Right hindlimb (tissue), 1 donor: ENCODE measurements at places on chromosomes 7 and 10.
A peak's percentile ranks its signal among the peaks of the same experiment; 100 is the strongest.

GRCh38 chr10:97623277-97623676 lies 10.0 kb downstream of the MORN4 start:
- no peak for DNase-seq

- no peak for DNase-seq
These were observed 71.0 kb upstream of the CC2D2B start for GRCh38 chr10:95836610-95837355.

GRCh38 chr7:32117837-32118236 lies 47.6 kb upstream of the PDE1C start:
- DNase-seq, result no peak

DNA sequence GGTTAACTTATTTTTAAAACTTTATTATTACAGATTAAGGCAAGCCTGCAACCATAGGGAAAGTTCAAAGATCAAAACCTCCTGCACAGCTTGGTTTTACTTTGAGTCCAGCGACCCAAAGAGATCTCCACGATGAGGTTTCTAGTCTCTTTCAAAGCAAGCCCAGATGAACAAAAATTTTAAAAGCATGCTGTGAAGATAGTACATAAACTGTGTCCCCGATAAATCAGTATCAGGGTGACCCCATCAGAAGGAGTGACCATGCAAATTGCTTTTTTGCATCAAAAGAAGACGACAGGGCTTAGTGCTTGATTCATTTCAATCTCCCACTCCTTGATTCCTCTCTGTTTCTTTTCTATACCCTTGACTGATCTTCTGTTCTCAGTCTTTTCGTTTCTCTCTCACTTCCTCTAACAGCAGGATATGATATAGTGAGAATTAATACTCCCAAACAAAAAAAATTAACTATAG lies 16.0 kb upstream of the DNTT start:
- DNase-seq, result no peak

DNA sequence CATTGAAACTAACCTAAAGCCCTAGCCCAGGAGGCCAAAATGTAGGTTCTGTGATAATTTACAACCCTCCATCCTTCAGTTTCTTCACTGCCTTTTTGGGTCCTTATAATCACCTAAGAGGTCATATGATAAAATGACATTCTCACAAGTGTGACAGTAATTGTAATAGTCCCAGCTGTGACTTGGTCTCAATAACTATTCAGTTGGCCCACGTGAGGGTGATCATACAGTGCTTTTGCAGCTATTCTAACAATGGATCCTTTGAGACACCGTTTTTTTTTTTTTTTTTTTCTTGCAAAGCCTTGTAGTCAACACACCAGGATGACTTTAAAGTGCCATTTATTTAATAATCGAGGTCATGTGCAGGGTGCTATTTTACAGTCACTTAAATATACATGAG lies 760.0 kb downstream of the PHTF2 start:
- no peak for DNase-seq

GRCh38 chr7:4675771-4676367 lies 6.2 kb upstream of the FOXK1 start:
- no peak for DNase-seq

- no peak for DNase-seq
These were observed 30.0 kb upstream of the TNRC18 start for GRCh38 chr7:5453566-5454075.

DNA sequence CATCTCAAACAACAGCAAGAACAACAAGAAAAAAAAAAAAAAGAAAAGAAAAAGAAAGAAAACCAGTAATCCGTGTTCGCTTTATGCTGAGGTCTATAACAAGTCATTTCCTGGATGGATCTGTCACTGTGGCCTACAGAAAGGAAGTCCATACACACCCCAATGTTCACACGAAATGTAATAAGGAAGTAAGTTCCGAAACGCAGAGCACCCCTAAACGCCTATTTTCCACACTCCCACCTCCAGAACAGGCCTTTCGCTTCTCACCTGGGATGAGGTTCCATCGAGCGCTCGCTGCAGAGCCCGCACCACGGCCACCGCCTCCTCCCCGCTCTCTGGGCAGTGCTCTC lies 735 bp downstream of the ZNF394 start:
- DNase-seq, result no peak

DNA sequence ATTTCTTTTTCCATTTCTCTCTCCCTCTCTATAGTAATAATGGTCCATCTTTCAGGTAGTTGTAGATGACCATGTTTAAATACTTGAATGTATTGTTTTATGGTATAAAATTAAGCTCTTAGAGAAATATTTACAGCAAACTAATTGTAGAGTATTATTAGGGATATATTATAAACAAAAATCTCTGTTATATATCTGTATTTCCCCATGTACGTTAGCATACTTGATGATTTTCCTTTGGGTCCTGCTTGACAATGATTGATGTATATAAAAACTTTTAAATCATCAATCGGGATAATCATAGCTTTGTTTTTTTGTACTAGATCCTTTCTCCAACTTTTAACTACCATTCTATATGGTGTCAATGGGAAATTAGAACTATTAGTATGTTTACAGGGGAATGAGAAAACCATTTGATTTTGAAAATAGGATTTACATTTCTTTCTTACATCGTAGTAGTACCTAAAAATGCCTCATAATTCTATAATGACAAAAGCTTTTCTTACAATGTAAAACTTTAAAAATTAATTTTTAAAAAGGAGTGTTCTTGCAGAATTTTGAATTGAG lies 117.5 kb upstream of the CDK13 start:
- DNase-seq, result no peak

DNA sequence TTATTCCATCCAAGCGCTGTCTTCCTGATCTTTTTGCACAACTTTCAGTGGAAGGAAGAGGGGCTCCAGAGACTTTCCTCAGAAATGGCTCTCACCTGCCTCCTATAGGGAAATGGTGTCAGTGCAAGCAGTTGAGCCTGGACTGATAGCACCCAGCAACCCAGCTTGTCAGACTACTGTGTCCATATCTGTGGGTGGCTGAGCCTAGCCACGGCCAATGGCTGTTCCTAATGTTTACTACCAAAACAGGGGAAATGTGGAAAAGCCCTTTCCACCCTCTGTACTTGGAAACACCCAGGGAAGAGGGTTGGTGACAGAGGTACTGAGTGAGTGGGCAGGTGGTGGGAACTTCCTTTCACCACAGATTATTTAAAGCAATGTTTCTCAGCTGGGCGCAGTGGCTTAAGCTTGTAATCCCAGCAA lies 4.3 kb upstream of the YKT6 start:
- peak; percentile 62 for DNase-seq

DNA sequence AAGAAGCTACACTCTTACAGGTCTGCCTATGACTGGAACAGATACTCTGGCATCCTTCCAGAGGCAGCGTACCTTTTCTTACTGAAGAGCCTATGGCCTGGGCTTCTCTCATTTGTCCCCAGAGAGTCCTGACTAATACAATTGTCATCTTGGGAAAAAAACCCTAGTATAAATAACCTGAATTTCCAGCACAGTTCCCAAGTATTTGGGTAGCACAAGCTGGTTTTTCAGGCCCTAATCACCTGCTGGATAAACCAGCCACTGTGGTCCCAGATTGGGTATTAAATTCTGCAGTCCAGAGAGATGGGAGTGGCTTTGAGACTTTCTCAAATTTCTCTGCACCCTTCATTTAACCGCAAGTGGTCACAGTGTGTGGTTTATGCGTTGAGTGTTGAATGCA lies 186.8 kb upstream of the NEBL start:
- DNase-seq, result no peak

DNA sequence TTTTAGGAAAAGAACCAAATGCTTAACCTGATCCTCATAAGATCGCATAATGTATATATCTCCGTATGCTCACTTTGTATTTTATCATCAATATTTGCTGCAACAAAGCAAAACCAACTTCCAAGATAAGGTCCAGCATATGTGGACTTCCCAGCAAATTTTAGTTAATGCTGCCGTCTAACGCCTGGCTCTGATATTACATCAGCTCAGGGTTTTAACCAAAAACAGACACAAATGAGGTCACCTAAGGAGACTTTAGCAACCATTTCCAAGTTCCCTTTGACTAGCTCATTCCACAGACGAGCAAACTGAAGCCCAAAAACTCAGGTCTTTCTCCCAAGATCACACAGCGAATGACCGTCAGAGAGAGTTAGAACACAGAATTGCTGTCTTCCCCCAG lies 59.4 kb upstream of the UCN3 start:
- no peak for DNase-seq

DNA sequence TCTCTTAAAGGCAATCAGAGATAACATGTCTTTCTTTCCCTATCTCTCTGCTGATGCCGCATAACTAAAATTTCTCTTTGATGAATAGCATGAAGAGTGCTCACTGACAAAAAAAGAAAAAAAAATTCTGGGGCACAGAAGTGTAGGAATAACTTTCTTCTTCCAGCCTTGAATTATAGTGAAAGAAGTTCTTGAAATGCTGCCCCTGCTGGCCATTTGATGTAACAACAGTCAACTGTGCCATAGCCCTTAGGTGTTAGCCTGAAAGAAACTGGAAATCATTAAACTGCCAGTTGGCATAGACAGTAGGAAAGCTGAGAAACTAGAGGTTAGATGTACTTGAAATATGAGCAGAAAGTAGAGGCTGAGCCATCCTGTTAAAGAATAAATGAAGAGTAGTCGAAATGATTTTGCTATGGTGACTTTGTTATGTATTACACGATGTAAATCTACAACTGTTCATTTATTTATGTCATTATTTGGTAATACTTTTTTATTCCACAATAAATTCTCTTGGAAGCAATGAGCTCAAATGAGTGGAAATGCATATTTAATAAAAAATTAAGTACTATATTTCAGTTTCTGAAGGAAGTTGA lies 48.3 kb upstream of the FAM171A1 start:
- DNase-seq, result no peak

- no peak for DNase-seq
These were observed 64.2 kb downstream of the TAX1BP1 start for GRCh38 chr7:27804139-27804538.

GRCh38 chr10:45581216-45581549 lies 91.4 kb downstream of the ZFAND4 start:
- DNase-seq, result no peak

DNA sequence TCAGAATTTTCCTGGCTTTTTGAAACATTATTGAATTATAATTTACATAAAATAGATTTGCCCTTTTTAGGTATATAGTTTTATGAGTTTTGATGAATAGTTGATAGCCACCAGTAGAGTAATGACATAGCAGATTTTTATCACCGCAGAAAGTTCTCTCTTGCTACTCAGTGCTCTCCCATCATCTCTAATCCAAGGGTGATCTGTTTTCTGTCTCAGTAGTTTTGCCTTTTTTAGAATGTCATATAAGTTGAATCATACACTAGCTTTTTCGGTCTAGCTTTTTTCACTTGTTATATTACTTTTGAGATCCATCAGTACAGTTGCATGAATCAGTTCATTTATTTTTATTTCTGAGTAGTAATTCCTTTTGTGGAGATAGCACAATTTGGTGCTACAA lies 17.9 kb downstream of the RSBN1L start:
- DNase-seq, result no peak

GRCh38 chr10:3104251-3104918 lies 37.0 kb downstream of the PFKP start:
- DNase-seq, result peak; percentile 70

GRCh38 chr7:102883098-102883860 lies 29.5 kb upstream of the LRRC17 start:
- DNase-seq, result no peak

GRCh38 chr7:30521532-30521931 lies 16.9 kb upstream of the GGCT start:
- DNase-seq, result peak; percentile 33

- no peak for DNase-seq
These were observed 7.5 kb upstream of the CSGALNACT2 start for GRCh38 chr10:43130770-43131171.

DNA sequence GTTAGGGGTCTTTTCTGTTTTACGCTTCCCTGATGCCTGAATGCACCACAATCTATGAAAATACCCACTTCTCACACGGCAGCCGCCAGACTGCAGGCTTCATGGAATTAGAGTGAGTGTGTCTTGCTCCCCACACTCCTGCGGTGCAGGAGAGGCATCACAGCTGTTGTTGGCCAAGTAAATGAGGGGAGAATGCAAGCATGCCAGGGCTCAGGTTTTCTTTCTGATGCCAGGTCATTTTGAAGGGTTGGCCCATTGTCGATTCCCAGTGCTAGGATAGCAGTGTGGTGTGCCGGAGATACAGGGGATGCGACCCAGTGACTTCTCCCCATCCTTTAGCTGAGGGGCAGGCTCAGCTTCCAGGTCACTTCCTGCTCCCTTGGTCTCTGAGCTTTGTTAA lies 16.3 kb downstream of the CXCL12 start:
- no peak for DNase-seq

DNA sequence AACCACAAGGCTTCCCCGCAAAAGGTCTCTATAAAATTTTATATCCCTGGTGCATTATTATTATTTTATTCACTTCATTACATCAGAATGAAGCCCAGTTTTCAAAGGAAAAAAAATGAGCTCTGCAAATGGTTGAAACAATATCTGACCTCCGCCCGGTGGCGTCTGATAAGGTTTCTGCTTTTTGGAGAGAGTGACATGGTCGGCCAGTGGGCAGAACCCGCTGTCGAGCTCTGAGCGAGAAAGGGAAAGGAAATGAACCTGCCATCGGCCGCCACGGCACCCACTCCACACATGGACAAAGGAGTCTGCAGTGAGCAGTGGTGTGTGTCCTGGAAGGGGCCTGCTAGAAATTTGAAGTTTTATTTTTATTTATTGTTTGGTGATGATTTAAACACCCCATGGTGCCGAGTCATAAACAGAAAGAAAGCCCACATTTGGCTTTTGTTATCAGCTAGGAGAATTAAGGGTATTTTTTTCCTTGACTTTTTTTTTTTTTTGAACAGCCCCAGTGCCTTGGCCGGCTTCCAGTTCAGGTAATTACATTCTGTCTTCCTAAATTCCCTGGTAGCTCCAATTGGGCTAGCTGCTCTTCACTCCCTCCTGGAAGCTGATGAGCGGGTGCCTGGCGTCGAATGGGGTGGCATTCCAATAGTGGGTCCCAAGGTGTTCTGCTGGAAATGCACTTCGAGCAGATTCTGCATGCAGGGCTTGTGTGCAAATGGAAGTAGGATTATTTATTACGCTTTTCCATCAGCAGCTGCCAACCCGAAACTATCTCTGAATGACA lies 149.4 kb upstream of the MKI67 start:
- DNase-seq, result no peak

- DNase-seq, result no peak
These were observed 4.8 kb upstream of the AOC1 start for GRCh38 chr7:150847536-150847935.

DNA sequence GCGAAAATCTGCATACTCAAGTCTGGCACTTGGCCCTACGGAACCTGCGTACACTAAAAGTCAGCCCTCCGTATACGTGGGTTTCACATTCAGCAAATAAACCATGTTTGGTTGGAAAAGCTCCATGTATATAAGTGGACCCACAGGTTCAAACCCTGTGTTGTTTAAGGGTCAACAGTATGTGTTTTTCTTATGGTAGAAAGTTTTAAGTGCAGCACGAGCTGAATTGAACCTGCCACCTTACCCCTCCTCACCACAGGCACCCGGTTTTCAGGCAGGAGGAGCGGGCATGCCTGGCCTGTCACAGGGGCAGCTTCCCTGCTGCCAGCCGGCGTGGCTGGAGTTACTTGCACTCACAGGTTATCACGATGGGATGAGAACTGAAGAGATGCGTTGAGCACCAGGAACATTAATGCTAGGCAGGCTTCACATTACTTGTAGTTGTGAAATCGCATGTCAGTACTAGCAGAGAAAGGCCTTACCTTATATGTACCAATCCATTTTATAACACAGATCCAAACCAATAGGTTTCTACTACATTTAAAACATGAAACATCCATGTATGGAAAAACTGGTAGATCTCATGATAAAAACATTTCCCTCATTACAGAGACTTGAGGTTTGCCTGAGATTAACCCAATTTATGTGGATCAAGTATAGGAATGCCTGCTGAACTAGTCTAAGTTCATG lies 12.9 kb downstream of the INSIG1 start:
- no peak for DNase-seq
